ENCODE measurements at places on chromosomes 4 and X.

DNA sequence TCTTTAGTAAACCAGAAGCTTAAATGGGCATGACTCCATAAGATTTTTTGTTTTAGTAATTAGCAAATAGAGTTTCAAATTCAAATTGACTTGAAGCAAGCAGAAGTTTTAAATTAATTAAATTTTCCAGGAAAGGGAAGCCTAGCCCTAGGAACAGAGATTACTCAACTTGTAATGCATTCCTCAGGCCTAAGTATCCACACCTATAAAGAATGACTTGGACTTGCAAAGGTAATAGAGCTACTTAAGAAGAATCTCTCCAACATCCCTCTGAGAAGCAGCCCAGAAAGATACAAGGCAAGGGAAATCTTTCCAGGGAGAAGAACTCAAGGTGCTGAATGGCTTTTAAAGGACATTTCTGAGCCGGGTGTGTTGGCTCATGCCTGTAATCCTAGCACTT is 16.9 kb upstream of the TMPRSS11E start:
- no peak for DNase-seq

DNA sequence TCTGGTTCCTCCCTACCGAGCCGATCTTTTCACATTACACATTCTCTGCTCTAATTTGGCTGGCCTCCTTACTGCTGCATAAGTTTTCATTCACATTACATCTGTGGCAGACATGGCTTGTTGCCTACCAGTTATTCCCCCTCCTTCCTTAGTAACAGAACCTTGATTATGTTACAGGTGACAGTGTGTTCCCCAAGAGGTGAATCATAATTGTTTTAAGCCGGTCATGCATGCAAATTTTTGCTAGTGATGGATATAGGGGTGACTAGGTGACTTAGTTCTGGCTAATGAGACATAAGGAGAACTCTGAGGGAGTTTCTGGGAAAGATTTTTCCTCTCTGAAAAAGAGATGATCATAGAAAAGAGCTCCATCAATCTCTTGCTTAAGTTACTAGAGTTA is 8.4 kb upstream of the LAMP2 start:
- DNase-seq: no peak

GRCh38 chrX:8349816-8350544 is 114.7 kb upstream of the VCX3B start:
- DNase-seq: no peak

- DNase-seq: no peak
Measured at GRCh38 chrX:71057848-71058530, 10.1 kb downstream of the SNX12 start.

DNA sequence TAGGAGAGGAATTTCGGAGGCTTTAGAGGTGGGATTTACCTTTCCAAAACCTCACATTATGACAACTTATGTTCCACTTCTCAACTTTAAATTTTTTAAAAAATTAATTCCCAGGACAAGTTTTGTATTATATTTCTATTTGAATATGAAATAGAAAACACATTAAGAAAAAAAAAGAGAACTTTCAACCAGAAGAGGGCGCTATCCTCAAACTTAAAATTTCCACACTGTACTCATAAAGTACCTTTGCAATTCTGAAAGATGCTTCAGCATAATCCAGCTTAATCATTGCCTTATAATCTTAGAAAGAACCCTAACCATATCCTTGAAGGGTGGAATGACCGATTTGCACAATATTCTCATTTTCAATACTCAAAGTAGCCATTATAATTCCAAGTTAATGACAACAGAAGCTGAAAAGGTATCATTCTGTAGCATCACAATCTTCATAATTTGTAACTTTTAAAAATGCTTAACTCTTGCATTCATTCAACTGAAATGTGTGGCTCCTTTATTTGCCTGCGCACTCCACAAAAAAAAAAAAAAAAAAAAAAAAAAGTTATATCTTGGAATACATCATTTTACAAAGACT is 158.0 kb downstream of the KCNIP4 start:
- DNase-seq: no peak

Data from stimulated activated CD4-positive, alpha-beta T cell treated with anti-CD3 and anti-CD28 coated beads, TNF-alpha, amount 100 ng/mL, for 1 hour (primary cell).